ENCODE measurements at places on chromosomes 2 and 18.

DNA sequence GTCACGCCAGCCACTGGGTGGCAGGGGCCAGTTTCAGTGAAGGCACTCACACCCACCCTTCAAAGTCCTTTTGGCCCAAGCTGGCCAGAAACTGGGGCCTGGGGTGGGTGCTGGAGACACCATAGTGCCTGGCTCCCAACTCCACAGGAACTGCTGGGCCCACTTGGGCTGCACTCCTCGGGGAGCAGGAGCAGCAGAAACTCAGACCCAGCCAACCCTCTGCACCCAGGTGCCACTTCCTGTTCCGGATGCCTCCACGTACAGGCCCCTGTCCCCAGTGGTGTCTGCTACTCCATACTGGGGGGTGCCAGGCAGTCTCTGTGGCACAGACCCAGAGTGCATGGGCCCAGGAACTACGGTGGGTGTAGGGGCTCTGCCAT is 42.5 kb upstream of the ZNF519 start:
- no peak for DNase-seq

DNA sequence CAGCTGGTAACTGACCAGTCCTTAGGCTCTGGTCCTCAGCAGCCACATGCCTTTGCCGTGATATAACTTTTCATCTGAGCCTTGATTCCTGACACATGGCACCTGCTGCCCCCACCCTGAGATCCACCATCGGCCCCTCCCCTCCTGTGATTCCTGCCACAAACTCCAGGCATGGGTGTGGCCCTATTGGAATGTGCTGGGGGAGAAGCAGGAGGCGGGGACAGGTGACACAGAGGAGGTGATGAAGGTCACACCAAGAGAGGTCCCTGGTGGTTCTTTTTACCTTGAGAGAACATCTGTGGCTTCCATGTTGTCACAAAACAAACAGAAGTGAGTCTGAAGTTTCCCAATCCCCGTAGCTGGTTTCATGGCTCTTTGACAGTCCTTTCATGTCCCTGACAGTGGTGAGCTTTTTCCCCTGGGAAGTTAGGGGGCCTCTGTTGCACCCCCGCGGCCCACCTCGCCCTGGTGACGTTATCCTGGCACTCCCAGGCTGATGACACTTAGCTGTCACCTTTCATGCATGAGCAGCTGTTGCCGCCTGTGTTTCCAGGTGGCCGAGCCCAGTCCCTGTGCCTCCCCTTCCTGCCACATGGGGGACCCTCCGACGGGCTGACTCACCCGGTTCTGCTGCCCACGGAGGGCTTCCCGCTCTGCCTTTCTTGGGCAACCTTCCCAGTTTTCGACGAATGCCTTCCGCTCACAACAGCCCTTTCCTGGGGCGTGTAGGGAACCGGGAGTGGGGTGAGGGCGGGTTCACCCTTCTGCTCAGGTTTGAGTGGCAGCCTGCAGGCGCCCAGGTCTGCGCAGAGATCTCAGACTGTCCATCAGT is 66.3 kb upstream of the GLI2 start:
- DNase-seq: peak; percentile 9

DNA sequence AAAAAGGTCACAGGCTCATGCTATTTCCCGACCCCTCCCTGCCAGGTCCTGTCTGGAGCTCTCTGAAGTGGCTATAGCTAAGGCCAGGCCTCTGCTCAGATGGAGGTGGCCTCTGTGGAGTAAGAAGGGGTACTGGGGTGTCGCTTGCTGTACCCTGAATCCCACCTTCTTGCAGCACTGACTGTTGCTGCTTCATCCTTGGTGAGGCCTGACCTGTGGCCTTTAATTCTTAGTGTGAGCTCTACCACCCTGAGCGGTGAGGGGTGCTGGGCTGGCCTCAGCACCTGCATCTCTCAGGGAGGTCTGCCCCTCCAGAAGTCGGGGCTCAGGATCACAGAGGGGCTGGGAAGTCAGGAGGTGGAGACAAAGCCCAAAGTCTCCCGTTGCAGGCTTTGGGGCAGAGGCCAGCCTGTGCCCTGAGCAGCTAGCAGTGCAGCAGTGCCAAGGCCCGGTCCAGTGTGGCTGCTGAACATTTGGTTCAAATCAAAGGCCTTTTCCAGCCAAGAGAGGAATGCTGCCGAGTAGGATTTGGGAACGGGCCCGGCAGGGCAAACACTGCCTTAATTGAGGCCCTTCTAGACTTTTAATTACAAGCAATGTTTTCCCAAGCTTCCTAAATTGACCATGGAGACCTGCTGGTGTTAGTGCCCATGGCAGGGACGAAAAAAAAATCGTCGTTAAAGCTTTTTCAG is 133.5 kb upstream of the HAAO start:
- peak; percentile 66 for DNase-seq

GRCh38 chr2:152582081-152582480 is 135.2 kb downstream of the PRPF40A start:
- DNase-seq: no peak

GRCh38 chr2:20596973-20597859 is 53.7 kb downstream of the HS1BP3 start:
- DNase-seq: no peak

GRCh38 chr18:5195656-5196055 is 1.4 kb downstream of the AKAIN1 start:
- no peak for DNase-seq

GRCh38 chr18:11785444-11786055 is 65.7 kb upstream of the CHMP1B start:
- no peak for DNase-seq

GRCh38 chr2:182496596-182496995 is 69.8 kb upstream of the PDE1A start:
- no peak for DNase-seq

GRCh38 chr2:45458909-45459563 is 152.0 kb downstream of the SRBD1 start:
- peak; percentile 72 for DNase-seq

DNA sequence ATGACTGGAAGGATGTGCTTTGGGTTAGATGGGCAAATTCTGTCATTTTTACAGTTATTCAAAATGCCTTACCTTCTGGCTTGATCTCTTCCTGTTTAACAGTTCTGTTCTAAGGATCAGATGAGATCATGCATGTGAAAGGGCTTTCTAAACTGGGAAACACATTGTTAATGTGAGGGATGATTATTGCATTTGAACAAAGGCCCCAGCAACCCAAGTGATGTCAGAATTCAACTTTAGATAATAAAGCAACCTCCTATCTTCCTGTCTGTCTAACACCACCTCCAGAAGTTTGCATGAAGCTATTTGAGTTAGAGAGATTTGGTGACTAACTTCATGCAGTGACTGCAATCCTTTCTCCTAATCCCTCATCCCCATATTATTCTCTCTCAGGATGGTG is 77.8 kb upstream of the B3GNT2 start:
- DNase-seq: no peak

GRCh38 chr2:109438146-109438545 is 175.6 kb downstream of the SEPTIN10 start:
- DNase-seq: no peak

- DNase-seq: no peak
Observed at GRCh38 chr2:117981810-117982209, 32.1 kb downstream of the CCDC93 start.

DNA sequence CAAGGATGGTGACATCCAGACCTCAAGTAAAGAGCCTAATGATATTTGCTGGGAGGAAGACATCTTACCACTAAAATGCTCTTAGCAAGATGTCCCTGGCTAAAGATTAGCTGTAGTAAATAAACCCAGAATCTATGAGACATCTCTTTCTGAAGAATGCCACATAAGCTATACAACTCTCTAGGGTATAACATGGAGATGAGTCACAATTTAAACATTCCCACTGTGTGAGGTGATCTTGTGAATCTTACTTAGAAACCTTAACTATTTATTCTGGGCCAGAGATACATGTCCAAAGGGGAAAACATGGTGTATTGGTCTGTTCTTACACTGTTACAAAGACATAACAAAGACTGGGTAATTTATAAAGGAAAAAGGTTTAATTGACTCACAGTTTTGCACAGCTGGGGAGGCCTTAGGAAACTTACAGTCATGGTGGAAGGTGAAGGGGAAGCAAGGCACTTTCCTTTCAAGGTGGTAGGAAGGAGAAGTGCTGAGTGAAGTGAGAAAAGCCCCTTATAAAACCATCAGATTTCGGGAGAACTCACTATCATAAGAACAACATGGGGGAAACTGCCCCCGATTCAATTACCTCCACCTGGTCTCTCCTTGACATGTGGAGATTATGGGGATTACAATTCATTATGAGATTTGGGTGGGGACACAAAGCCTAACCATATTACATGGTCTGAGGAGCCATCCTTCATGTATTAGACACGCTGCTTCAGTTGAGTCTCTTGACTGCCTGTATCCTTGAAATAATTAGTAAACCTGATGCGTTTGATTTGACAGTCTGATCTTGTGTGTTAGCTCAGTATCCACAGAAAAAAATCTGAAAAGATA is 17.1 kb downstream of the KRCC1 start:
- DNase-seq: no peak

DNA sequence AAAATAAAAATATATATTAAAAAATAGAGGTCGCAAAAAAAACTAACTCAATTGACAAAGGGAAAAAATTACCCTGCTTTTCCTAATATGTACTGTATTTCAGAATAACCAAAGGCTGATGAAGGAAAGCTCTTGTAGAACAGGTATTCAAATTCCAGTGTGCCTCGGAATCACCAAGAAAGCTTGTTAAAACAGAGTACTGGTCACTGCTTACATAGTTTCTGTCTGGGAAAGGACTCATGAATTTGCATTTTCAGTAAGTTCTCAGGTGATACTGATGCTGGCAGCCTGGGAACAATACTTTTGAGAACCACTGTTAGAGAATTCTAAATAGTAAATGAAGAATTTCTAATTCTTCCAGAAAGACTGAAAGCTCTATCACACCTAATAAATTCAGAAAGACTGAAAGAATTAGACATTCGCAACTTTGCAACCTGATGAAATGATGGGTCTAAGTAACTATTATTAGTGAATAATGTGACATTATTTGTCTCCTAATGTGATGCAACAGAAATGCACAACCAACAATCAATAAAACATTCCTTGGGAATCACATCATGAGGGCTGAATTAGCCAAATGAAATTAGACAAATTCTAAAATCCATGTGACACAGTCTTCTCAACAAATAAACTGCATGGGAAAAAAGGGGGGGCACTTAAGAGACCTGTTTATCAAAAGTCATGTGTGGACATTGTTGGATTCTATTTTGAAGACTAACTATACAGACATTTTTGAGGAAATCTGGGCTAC is 21.9 kb downstream of the RPRD1A start:
- no peak for DNase-seq

GRCh38 chr2:174717916-174718315 is 46.4 kb downstream of the CHRNA1 start:
- no peak for DNase-seq

DNA sequence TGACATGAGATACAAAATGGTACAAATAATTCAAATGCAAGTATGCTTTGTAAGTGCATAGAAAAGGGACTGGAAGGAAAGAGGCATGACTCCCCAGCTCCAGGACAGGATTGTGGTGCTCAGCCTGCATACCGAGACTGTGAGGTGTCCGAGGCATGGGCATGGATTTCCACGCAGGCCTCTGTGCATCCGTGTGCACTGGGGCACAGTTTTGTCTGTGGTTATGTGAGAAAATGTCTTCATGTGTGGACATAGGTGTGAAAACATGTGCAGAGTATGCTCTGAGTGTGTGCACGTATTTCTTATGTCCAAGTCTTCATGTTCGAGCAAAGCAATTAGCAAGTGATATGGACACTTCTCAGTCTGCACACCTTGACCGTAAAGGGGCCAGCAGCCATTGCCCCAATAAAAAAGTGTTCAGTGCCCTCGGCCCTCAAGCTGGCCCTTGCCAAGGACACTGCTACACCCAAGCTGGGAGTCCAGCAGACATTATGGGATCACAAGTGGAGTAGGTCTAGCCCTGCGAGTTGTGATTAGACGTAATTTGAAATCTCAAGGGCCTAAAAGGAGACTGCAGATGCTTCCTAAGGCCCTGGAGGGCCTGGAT is 120.7 kb downstream of the CYP26B1 start:
- DNase-seq: no peak

DNA sequence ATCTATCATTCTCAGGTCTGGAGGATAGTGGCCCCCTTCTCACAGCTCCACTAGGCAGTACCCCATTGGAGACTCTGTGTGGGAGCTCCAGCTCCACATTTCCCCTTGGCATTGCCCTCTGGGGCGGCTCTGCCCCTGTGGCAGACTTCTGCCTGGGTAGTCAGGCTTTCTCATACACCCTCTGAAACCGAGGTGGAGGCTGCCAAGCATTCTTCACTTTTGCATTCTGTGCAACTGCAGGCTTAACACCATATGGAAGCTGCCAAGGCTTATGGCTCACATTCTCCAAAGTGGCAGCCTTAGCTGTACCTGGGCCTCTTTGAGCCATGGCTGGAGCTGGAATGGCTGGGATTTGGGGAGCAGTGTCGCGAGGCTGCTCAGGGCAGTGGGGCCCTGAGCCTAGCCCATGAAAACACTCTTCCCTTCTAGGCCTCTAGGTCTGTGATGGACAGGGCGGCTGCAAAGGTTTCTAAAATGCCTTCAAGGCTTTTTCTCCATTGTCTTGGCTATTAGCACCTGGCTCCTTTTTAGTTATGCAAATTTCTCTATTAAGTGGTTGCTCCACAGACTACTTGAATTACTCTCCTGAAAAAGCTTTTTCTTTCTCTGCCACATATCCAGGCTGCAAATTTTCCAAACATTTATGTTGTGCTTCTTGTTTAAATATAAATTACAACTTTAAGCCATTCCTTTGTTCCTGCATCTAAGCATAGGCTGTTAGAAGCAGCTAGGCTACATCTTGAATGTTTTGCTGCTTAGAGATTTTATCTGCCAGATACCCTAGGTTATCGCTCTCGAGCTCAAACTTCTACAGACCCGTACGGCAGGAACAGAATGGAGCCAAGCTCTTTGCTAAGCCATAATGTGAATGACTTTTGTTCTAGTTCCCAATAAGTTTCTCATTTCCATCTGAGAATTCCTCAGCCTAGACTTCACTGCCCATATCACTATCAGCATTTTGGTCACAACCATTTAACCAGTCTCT is 206.5 kb downstream of the CPS1 start:
- DNase-seq: no peak

GRCh38 chr2:160207804-160208654 is 8.0 kb upstream of the ITGB6 start:
- DNase-seq: no peak

DNA sequence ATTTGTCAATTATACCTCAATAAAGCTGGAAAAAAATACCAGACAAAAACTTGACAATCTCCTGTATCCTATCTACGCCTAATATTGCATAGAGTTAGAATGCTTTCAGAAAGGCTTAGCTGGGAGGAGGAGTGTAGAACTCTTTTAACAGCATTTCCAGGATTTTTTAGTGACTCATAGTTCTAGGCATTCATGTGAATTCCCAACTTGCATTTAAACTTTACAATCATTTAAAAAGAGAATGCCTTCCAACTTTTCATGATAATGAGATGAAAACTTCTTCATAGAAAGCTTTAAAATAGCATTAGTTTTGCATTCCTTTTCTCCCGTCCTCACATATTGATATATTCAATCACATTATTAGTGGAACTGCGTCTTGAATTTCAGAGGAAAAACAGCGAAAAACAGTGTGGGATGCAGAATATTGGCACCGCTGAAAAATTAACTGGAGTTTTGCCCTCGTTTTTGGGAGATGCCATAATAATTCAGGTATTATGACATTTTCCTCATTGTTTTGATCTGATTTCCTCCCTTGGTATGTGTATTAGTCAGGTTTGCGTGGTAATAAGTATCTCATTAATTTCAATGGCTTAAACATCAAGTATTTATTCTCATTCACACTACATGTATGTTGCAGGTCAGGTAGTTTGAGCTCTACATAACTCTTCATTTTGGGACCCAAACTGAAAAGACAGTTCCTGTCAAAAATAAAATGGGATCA is 293.2 kb upstream of the FIGN start:
- no peak for DNase-seq
